HTR-8/SVneo (cell line): ENCODE measurements at places on chromosomes 1 and 21.
A peak's percentile ranks its signal among the peaks of the same experiment; 100 is the strongest.

DNA sequence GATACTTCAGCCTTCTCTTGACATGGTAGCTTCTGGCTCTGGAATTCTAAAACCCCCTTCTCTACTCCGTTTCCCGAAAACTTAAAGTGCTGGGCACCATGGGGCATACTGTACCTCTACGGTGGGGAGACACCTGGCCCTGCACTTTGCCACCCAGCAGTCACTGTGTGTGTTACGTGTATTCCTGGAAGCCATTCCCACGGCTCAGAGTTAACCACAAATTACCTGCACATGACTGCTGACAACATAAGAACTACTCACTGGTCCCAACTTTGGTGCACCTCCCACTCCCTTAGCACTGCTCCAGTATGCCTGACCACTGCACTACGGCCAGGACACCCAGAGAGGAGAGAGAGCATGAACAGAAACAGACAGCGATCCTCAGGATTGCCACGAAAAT lies 29.4 kb upstream of the TMPRSS2 start:
- DNase-seq = no peak

DNA sequence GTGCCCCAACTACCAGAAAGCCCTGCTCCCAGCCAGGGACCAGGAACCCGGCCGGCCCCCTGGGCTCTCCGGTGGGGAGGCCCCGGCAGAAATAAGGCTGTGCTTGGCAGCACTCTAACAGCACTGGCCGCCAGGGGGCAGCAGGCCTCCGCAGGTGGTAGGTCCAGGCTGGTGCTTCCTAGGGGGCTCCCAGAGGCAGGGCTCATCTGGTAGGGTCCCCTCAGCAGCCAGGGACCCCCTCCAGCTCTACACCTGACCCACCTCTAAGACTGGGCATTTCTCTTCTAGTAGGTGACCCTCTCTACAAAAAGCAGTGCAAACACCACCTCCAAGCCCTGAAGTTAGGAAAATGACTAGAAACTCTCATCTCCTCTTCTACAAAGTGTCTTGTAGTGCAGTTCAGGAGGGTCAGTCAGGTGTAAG lies 85.6 kb downstream of the STUM start:
- DNase-seq = peak; percentile 69

DNA sequence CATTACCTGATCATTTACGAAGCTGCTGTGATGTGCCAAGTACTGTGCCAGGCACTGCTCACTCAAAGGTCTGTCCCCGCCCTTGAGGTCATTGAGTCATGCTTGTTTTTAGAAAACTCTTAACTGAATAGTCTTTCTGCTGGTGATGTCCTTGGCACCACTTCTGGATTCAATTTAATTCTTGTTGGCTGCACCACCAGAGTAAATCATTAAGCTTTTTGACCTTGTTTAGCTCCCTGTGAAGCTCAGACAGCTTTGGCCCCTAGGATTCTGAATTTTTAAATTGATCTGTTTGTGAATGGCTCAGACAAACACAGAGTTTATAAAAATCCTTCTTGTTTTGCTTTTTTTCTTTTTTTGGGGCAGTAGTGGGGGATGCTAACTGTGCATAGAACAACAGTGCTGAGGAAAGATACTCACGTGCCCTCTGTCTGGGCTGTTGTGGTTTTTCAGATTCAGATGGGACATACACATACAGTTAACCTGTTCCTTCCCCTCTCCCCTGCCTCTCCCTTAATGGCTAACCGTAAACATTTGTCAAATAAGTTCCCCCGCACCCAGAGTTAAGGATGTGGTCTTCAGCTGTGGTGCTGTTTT lies 67.6 kb downstream of the MTR start:
- no peak for DNase-seq

- peak; percentile 15 for DNase-seq
Measured at GRCh38 chr1:221845650-221846371, 103.9 kb upstream of the DUSP10 start.

GRCh38 chr1:84971957-84972356 lies 25.0 kb downstream of the MCOLN2 start:
- no peak for DNase-seq

GRCh38 chr1:15371610-15372545 lies 37.8 kb upstream of the EFHD2 start:
- no peak for DNase-seq

GRCh38 chr1:180237869-180238476 lies 7.9 kb downstream of the LHX4 start:
- no peak for DNase-seq

DNA sequence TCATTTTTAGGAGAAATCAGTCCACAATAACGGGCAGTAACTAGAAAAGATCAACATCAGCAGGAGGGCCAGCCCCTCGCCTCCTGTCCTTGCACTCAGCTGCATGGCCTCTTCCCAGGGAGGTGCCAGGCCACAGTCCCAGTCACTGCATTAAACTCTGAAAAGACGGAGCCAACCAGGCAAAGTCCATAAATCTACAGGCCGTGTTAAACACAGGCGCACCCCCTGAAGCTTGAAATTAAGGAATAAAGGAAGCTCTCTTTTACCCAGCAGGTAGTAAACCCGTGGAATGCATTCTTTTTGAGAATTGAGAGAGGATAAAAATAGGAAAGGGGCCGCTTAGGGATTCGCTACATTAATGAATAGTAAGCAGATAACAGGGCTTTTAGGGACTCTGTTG lies 18.4 kb downstream of the H6PD start:
- DNase-seq = no peak

GRCh38 chr21:44834951-44835646 lies 17.2 kb upstream of the SUMO3 start:
- DNase-seq = no peak

DNA sequence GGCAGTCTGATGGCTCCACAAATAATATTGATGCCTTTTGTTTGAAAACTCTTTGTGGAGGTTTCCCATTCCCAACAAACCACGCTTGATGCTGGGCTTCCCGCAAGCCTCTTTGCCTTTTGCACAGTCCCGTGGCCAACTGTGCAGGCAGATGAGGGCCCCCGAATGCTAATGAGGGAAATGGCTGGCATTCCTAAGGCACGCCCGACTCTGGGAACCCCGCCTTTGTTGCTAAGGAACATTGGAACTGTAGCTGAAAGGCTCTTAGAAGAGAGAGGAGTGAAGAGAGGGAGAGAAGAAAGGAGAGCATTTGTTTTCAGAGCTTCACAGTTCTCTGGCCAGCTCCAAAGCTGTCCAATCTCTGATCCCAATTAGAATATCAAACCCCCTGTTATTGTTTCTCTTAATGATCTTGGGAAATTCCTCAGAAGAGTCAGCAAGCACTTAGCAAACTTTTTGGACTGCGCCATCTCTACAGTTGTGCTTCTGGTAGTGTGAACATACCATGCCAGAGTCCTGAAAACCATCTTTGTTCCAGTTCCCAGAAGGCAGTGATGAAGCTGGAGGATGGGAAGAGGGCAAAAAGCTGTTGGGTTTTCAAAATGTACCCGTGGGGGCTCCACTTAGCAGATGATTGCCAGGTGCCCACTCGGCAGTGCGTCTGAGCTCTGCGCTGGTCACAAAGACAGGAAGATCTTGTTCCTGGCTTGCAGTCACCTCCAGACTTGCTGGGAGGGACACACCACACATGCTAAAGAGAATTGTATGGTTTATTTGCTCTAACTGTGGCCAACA lies 60.1 kb upstream of the CYP2J2 start:
- no peak for DNase-seq

DNA sequence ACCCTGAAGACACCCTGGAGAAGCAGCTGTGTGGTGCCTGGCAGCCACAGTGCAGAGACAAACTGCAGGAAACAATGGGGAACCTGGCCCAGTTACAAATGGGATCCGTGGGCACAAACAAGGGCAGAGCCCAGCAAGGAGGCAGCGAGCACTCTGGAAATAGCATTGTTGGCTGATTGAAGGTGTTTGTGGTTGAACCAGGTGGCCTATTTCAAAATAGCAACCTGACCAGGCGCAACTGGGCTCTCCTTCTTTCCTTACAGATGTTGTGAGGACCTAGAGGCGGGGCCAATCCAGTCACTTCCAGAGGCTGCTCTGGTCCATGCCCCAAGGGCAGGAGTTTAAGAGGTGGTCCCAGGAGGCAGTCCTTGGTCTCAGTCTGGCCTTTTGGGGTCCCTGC lies 21.7 kb upstream of the ZBTB21 start:
- no peak for DNase-seq

DNA sequence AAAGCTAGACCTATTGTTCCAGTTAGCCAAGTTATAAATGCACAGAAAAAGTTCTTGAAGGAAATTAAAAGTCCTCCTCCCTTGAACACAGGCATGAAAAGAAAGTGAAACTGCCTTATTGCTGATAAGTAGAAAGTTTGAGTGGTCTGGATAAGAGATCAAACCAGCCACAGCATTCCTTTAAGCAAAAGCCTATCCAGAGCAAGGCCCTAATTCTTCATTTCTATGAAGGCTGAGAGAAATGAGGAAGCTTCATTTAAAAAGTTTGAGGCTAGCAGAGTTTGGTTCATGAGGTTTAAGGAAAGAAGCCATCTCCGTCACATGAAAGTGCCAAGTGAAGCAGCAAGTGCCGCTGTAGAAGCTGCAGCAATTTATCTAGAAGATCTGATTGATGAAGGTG lies 2.7 kb upstream of the SSX2IP start:
- DNase-seq = no peak

- DNase-seq = peak; percentile 9
Measured at GRCh38 chr1:190179817-190180216, 297.8 kb downstream of the BRINP3 start.

DNA sequence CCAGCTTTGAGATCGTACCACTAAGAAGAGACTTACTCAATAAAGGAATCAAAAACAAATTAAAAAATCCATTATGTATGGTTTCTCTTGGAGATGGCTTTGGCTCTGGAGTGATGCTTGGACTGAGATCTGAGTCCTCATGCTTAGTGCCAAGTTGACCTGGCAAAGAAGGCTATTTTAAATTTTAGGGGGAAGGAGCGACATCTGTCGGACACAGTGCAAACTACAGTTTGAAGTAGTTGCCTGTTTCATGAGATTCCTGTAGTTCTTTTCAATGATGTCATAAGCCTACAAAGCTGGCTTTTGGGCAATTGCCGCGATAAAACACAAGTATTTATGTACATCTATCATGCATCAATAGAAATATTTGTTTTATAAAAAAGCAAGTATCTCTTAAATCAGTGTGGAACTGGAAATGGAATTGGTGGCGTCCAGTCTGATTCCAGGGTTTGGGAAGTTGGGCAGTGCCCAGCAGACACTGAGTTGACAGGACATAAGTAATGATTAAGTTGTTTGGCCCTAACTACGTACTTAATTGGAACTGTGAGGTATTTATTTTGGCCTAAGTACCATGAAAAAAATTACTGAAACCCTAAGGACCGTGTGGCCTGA lies 50.0 kb downstream of the TBCE start:
- peak; percentile 81 for DNase-seq

DNA sequence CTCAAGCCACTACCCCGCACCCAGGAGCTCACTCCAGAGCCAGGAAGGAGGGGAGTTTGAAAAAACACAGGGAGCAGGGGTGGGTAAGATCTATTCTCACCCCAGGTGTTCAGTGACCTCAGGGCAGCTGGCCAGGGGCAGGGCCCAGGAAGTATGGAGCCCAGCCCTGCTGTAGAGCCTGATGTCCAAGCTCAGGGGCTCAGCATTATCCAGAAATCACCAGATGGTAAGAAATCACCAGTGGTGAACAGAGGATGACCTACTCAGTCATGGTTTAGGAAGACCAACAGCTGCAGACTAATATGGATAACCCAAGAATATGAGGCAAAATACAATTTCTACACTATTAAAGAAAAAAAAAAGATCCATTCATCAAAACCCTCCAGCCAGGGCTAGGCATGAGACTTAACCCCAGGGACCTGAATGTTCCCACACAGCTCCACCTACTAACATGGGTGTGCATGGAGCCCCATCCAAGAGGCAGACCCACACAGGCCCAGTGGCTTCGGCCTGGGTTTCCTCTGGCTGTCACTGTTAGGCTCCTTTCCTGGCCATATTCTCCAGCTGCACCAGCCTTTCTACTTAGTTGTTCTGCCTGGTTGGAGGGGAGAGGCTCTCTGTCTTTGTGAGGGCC lies 67.6 kb downstream of the KCNN3 start:
- no peak for DNase-seq

DNA sequence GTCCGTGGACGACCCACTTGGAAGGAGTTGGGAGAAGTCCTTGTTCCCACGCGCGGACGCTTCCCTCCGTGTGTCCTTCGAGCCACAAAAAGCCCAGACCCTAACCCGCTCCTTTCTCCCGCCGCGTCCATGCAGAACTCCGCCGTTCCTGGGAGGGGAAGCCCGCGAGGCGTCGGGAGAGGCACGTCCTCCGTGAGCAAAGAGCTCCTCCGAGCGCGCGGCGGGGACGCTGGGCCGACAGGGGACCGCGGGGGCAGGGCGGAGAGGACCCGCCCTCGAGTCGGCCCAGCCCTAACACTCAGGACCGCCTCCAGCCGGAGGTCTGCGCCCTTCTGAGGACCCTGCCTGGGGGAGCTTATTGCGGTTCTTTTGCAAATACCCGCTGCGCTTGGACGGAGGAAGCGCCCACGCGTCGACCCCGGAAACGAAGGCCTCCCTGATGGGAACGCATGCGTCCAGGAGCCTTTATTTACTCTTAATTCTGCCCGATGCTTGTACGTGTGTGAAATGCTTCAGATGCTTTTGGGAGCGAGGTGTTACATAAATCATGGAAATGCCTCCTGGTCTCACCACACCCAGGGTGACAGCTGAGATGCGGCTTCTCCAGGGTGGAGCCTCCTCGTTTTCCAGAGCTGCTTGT lies 32.4 kb downstream of the PRMT2 start:
- DNase-seq = peak; percentile 67

DNA sequence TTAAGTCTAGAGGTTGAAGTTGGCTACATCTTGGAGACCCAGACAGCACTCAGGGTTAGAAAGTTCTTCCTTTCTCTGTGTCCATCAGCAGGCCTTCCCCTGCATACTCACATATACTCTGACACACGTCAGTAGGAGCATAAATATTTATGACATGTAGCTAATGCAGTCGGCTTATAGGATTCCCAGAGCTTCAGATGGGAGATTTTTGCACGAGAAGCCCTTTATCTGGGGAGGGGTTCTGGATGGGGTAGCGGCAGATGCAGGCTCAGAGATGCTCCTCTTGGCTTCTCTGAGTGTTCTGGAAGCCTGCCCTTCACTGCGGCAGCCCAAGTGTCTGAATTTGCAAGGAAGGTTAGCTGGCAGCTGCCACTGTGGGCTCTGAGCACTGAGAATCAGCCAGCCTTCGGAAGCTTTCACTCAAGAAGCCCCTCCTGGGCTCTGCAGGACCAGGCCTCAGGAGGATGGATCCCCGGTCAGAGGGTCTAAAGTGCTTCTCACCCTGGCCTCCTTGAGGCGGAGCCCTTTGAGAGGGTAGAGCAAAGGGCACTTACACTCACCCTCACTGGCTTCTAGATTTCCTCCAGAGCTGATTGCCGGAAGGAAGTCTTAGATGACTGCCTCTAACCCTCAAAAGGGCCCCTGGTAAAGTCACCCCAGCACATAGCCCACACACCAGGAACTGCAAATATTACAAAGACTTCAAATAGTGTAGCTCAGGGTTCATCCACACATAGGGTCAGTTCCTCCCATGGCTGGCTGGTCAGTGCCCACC lies 68.1 kb upstream of the NFASC start:
- no peak for DNase-seq

DNA sequence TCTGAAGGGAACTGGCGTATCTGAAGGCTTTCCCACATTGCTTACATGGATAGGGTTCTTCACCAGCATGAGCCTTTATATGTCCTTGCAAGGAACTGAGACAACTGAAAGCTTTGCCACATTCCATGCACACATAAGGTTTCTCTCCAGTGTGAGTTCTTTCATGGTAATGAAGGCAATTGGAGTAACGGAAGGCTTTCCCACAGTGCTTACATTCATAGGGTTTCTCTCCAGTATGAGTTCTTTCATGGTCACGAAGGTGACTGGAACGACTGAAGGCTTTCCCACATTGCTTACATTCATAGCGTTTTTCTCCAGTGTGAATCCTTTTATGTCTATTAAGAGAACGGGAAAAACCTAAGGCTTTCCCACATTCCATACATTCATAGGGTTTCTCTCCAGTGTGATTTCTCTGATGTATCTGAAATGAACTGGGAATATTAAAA lies 15.0 kb downstream of the ZNF124 start:
- no peak for DNase-seq
